ENCODE measurements at places on chromosomes 3 and 15.

GRCh38 chr3:129966876-129967275, 7.6 kb upstream of the TRH start:
- DNase-seq, result no peak

DNA sequence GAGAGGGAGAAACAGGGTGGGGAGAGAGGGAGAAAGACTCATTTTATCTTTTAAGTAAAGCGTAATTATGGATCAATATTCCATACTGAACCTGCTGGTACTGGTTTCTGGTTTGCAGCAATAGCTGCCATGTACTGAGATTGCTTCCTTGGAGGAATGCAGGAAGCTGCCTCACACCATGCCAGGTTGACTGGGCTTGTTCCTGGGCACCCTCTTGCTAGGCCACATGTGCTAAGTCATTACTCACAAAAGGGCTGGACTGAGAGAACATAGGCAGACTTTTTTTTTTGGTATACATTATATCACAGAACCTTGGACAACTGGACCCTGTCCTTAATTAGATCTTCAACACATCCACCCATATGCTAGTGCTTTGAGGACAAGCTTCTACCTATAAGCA, 193.4 kb downstream of the ZNF621 start:
- DNase-seq, result no peak

GRCh38 chr3:161070252-161070930, 34.8 kb downstream of the B3GALNT1 start:
- DNase-seq, result no peak

DNA sequence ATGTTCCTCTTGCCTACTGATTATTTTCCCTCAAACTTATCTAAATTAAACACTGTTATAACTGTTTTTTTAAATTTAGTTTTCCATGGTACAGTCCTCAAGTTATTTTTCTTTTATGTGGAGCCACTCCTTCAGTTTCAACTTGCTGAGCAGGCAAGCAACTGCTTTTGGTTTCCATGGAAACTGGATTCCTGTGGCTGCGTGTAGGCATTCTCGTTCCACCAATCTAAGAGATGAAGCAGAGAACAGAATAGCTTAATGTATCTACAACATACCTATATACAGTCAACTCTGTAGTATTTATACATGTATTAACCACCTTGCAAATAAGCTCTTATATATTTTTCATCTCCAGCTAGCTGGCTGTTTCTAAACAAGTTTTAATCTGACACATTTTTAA, 25.8 kb upstream of the ANXA2 start:
- peak; percentile 22 for DNase-seq

DNA sequence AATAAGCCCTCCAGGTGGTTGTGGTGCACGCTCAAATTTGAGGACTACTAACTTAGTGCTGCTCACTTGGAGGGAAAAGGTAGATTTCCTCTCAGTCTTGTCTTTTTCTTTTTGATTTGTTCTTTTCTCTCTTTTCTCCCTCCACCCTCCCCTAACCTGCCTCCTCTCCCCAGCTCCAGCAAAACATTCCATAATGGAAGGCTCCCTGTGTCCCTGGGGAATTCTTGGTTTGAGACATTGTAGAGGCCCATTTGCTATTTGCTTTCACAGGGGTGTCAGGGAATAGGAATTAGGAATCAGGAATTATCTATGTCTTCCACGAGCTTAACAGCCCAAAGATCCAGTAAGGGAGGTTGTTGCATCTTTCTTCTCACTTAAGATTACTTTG, 136.8 kb upstream of the UMPS start:
- no peak for DNase-seq

- DNase-seq, result peak; percentile 37
These were observed 3.9 kb upstream of the FSIP1 start for GRCh38 chr15:39786447-39787056.

- no peak for DNase-seq
These were observed 29.1 kb upstream of the VIPR1 start for GRCh38 chr3:42473083-42473932.

- DNase-seq, result no peak
These were observed 35.5 kb upstream of the GNB4 start for GRCh38 chr3:179486806-179487205.

DNA sequence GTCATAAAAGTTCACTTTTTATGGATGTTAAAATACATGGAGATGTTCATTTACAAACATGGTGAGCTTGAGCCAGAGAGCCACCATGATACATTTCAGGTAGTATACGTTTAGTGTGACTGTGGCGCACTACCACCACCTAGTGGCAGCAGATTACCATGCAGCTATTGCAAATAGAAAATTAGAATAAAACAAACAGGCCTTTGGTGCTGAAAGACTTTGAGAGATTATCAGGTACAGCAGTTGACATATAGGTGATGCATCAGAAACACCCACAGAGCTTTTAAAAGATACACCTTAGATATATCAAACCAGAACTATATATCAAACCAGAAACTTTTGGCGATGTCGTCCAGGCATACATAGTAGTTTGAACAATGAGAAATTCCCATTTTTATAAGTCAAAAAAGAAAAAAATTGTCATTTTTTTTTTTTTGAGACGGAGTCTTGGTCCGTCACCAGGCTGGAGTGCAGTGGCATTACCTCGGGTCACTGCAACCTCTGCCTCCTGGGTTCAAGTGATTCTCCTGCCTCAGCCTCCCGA, 42.0 kb upstream of the ICE2 start:
- DNase-seq, result peak; percentile 83

- DNase-seq, result peak; percentile 61
These were observed 36.9 kb downstream of the RFTN1 start for GRCh38 chr3:16476636-16477035.

- DNase-seq, result no peak
These were observed 5.1 kb downstream of the BFSP2 start for GRCh38 chr3:133404920-133405319.

DNA sequence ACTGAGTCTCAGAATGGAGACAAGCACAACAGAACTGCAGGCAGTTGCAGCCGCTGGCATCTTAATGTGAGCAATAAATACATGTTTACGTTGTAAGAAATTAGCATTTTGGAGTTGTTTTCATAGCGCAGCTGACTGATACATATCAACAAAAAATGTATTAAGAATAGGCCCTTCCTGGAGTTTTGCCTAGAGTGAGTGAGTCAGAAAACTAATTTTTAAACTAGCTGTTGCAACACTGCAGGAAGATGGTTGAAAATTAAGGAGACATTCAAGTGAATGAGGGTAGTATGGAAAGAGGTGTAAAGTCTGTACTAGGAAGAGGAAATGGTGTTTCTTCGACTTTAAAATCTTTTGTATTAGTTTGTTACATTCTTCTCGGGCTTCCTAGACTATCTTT, 39.6 kb upstream of the TIMP4 start:
- no peak for DNase-seq

GRCh38 chr3:118186051-118186450, 848.6 kb downstream of the IGSF11 start:
- no peak for DNase-seq

DNA sequence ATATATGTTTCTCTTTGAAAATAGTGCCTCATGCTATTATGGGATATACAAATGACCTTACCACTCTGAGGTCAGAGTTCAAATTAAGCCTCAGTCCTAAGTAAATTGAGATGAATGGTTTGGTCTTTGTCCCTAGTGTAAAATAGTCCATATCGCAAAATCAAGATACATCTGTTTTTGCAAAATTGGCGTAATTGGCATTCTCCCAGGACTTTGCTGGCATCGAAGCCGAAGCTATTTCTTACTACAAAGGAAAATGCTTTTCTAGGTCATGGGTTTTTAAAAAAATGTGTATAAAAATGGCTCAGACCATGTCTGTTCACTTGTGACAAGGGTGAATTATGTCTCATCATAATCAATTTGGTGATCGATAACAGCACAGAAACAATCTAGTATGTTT, 25.9 kb downstream of the ROBO2 start:
- no peak for DNase-seq

GRCh38 chr3:31210068-31210645, 315.7 kb upstream of the GADL1 start:
- DNase-seq, result no peak

DNA sequence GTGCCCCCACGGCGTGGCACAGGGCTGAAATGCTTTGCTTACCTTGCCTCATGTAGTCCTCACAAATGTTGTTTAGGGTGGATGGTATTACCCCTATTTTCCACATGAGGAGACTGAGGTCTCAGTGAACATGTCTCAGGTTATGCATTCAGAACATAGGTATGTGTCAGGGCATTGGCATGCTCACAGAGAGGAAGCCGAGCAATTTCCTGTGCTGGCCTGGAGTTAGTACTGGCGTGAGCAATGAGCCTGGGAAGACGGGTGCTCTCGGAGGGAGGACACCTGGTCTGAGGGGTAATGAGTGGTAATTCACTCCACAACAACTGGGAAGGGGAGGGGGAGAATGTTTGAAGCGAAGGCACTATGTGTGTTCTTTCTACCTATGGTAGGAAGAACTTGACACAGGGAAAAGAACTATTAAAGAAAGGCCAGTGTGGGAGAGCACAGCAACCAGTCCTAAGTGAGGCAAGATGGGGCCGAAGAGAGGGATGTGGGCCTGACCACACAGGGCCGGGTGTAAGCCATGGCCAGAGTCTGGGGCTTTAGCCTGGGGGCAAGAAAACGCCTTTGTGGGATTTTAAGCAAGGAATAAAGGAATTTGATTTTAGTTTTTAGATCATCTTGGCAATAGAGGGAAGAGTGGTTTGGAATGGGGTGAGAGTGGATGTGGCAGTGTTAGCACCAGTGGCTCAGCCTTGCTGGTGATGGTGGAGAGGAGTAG, 4.9 kb upstream of the FAM131A start:
- no peak for DNase-seq

DNA sequence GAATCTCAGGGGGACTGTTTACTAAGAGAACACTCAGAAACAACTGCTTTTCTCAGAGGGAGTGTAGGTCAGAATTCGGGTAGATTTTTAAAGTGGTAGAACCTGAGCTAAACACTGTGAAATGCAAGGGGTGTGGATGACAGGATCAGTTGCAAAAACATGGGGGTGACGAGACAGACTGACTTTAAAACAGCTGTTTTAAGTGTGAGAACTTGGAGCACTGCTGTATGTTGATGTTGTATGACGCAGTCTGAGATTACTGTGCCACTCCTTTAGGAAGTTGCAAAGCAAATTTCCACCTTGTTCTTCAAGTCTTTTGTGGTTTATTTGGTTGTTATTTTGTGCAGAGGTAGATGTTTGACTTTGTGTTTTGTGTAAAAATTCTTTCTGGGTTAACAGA, 36.8 kb upstream of the DIPK2A start:
- DNase-seq, result no peak

DNA sequence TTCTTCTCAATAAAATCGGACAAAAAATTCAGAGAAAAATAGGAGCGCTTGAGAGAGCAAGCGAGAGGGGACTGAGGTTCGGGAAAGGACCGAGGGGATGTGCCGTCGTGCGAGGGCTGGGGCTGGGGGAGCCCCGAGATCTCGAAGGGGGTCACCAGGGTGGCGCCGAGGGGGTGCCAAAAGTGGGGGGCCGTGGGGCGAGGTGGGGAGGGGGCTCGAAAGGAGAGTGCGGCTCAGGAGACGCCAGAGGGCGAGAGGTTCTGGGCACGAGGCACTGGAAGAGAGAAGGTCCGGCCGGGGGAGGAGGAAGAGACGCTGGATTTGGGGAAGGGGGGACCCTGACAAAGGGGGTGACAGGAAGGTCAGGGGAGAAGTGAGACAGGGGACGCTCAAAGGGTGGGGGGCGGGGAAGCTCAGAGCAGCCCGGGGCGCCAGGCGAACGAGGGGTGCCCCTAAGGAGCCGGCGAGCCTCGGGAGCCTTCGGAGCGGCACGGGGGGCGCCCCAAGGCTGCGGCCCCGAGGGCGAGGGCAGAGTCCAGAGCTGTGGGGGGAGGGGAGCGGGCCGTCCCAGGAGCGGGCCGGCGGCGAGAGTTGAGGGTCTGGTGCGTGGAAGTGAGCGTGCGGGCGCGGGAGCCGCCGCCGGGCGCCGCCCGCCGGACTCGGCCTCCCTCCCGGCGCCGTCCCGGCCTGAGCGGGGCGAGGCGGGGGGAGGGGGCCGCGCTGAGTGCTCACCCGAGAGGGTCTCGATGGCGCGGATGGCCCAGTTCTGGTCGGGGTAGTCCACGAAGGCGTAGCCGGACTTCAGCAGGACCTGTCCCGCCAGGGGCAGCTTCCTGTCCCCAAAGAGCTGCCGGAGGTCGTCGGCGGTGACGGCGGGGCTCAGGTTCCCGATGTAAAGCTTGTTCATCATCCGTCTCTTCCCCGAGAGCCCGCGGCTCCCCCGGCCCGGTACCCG, 514 bp downstream of the IGF2BP2 start:
- DNase-seq, result peak; percentile 23

DNA sequence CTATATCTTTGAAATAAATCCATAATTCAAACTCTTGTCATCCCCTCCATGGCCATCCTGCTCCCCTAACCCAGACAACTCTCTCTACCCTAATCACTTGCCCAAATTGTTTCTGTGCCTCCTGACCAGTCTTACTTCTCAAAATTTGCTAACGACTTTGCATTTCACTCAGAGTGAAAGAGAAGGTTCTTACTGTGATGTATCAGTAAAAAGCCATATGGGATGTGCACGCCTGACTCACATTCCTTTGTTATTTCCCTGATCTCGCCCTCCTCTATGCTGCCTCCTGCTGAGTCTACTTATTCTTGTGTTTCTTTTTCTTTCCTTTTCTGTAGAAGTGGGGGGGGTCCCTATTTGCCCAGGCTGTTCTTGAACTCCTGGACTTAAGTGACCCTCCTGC, 487.2 kb upstream of the FRG2C start:
- no peak for DNase-seq

- DNase-seq, result peak; percentile 48
These were observed 17.5 kb downstream of the SLC12A8 start for GRCh38 chr3:125194849-125195601.

DNA sequence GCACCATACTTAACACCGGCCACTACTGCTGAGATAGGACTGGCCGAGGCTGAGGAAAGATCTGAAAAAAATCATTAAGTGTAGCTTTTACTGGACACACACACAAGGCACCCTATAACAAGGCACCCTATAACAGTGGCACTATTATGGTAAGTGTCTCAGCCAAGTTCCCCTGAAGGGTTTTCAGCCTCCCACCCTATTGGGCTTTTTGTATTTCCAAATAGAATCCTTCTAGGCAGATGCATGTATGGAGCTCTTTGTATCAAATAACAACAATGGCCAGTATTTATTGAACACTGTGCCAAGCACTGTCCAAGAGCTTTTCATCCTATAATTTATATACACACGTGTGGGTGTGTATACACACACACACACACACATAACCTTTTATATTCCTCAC, 6.7 kb upstream of the DNAJA4 start:
- DNase-seq, result no peak

DNA sequence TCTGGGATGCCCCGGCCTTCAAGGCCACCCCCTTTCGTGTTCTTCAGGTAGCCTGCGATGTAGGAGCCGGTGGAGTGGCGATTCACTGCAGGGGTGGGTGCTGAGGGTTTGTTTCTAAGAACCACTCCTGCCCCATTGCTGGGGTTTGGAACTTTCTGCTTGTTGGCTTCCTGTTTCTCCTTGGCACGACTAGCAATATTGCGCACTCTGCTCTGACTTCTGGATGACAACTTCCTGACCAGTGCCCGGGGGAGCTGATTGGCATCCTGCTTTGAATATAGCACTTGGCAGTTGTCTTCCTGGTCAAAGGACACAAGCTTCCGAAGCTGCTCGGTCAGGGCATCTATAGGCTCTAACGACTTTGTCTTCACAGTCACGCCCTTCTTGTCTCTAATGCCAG, 187.6 kb upstream of the STRIT1 start:
- DNase-seq, result no peak

GRCh38 chr3:5458526-5458925, 271.0 kb downstream of the EDEM1 start:
- no peak for DNase-seq

GRCh38 chr15:37375519-37375918, 275.2 kb upstream of the MEIS2 start:
- no peak for DNase-seq

- peak; percentile 11 for DNase-seq
These were observed 681 bp downstream of the CTDSPL start for GRCh38 chr3:37862219-37862902.

All from activated CD4-positive, alpha-beta T cell treated with anti-CD3 and anti-CD28 coated beads, Interleukin-10, Interleukin-2, amounts not matched to agents 100 ng/mL and 50 ng/mL, durations not matched to agents 16 hours and 8 hours (primary cell).